ENCODE measurements at places on chromosomes 16 and 17.

- peaks cover 53% of the 10 kb centered on the region for H3K4me1 ChIP-seq
- H3K4me3 ChIP-seq: peak overlapping the region; percentile 86
Measured at GRCh38 chr17:78132084-78132676, 1.6 kb downstream of the TMC8 start.

GRCh38 chr17:57255182-57255775 lies 1.0 kb upstream of the MSI2 start:
- H3K36me3 ChIP-seq: peaks cover 26% of the 10 kb centered on the region
- peak overlapping the region; percentile 90 for H3K4me3 ChIP-seq
- H3K27me3 ChIP-seq: peaks cover 2% of the 10 kb centered on the region
- peaks cover 35% of the 10 kb centered on the region for H3K4me1 ChIP-seq
- peak overlapping the region; percentile 84 for H3K27ac ChIP-seq
- no peak for DNase-seq

DNA sequence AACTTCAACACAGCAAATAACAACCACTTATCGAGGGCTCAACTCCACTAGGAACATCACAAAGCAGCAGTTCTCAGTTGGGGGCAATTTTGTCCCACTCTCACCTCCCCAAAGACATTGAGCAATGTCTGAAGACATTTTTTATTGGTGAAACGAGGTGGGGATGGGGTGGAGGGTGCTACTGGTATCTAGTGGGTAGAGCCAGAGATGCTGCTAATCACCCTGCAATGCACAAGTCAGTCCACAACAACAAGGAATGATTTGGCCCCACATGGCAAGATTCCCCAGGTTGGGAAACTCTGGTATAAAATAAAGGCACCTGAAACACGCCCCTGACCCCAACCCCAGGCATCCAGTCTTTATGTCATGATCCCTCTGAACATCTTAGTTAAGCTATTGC lies 33.3 kb downstream of the TLE7 start:
- H3K4me3 ChIP-seq: no peak overlapping the region
- H3K4me1 ChIP-seq: peaks cover 27% of the 10 kb centered on the region
- peaks cover 36% of the 10 kb centered on the region for H3K27me3 ChIP-seq
- no peaks in the 10 kb centered on the region for H3K36me3 ChIP-seq
- DNase-seq: no peak

DNA sequence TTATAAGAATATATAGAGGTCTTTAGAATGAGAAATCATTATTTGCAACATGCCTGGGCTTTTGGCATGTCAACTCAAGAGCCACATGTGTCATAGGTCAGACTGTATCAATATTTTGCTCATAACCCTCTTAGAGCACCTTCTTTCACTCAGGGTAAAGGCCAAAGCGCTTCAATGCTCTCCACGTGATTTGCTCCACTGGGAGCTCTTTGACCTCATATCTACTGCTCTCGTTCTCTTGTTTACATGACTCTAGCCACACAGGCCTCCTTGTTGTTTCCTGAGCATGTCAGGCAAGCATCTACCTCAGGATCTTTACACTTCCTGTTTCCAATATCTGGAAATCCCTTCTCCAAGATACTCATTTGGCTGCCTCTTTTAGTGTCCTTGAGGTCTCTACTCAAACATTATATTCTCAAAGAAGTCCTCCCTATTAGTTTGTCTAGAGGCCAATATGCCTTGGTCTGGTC lies 148.4 kb downstream of the TOX3 start:
- H3K4me1 ChIP-seq: no peaks in the 10 kb centered on the region
- no peak for DNase-seq
- H3K27ac ChIP-seq: no peak overlapping the region
- no peaks in the 10 kb centered on the region for H3K27me3 ChIP-seq

GRCh38 chr17:35577830-35578196 lies 558 bp downstream of the PEX12 start:
- no peaks in the 10 kb centered on the region for H3K27me3 ChIP-seq
- H3K4me1 ChIP-seq: peaks cover 24% of the 10 kb centered on the region
- DNase-seq: no peak

DNA sequence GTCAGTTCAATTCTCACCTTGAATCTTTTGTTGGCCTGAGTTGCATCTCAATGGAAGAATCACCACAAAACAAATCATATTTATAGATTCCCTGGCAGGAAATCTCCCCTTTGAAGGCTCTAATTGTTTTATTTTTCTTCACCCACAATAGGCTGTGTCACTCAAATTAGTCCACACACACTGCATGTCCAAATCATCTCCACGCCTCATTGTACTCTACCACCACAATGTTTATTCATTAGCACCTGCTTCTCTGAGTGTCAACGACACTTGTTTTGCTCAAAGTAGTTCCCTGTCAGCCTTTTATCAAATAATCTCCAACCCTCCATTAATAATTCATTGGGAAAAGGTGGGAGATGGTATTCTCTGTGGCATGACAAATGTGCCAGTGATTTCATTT lies 164.3 kb downstream of the ABCC12 start:
- H3K4me3 ChIP-seq: no peak overlapping the region
- H3K36me3 ChIP-seq: no peaks in the 10 kb centered on the region
- DNase-seq: no peak
- no peaks in the 10 kb centered on the region for H3K27me3 ChIP-seq
- no peak overlapping the region for H3K27ac ChIP-seq

GRCh38 chr17:40309949-40310510 lies 1.1 kb downstream of the RARA start:
- H3K27me3 ChIP-seq: no peaks in the 10 kb centered on the region
- peak overlapping the region; percentile 60 for H3K27ac ChIP-seq
- H3K4me1 ChIP-seq: peaks cover 25% of the 10 kb centered on the region

DNA sequence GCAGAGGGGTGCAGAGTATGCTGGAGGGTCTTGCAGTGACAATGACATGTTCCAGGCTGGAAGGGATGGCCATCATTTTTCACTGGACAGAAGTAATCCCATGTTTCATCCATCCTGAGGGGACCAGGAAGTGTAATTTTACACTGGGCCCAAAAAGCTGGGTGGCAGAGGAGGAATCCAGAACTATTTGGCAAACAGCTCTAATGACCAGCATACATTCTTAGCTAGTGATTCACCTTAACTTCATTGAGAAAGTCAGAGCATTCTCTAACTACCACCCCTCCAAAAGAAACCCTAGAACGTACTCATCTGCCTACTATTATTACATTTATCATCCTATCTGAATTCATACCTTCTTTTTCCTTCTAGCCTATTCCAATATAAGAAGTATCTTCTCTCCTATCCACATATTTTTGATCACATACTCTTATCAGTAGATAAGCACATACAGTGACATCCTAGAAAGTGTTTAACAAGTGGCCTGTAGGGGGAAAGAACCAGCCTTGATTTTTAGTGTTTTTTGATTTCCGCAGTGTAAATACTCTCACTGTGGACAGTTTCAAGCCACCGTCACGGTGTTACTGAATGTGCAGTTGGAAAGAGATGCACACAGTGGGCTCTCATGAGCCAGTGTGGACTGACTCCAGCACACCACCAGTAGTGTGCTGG lies 118.1 kb downstream of the FTO start:
- no peak overlapping the region for H3K27ac ChIP-seq
- H3K4me1 ChIP-seq: peaks cover 8% of the 10 kb centered on the region
- H3K4me3 ChIP-seq: no peak overlapping the region
- no peaks in the 10 kb centered on the region for H3K27me3 ChIP-seq
- H3K36me3 ChIP-seq: peaks cover 3% of the 10 kb centered on the region

- no peak overlapping the region for H3K27ac ChIP-seq
- no peak for DNase-seq
- H3K27me3 ChIP-seq: no peaks in the 10 kb centered on the region
- no peaks in the 10 kb centered on the region for H3K36me3 ChIP-seq
Measured at GRCh38 chr16:81879625-81880024, 100.5 kb downstream of the PLCG2 start.

DNA sequence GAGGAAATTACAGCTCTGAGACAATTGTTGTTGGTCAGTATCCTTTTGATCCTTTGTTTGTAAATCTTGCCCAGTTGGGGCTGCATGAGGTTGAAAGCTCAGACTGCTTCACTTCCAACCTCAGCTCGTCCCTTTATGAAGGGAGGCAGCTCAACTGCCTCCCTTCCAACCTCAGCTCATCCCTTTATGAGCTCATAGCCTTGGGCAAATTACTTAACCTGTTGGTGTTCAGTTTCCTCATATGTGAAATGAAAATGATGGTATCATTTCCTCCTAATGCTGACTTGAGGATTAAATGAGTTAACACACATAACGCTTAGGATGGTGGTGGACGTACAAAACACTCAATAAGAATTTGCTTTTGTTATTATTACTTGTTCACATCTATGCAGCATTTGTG lies 265.1 kb downstream of the CDH13 start:
- H3K27ac ChIP-seq: no peak overlapping the region
- no peak overlapping the region for H3K4me3 ChIP-seq
- no peaks in the 10 kb centered on the region for H3K27me3 ChIP-seq
- no peaks in the 10 kb centered on the region for H3K36me3 ChIP-seq
- no peaks in the 10 kb centered on the region for H3K4me1 ChIP-seq

DNA sequence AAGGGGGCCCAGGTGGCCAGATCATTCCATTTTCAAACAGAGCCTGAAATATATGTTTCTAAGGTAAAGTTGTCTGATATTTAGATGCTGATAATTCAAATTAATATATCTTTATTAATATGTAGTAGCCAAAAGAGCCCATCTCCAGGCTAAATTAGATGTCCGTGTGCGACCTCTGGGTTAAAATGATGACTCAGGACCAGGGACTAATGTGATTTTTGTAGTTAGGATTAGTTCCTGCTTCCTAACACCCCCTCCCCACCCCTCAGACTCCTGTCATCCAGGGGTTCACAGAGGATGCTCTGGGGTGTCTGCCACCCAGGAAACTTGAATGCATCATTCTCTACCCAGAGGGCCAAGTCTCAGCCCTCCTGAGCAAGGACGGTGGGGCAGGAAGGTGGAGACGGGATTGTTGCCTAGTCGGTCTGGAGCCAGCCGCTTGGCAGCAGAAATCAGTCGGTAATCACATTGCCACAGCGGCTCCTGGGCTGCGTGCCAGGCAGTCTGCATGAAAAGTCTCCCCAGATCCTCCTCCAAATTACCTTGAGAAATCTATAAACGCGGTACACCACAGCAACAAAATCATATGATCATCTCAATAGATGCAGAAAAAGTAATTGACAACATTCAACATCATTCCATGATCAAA lies 29.8 kb downstream of the CNGB1 start:
- H3K27ac ChIP-seq: no peak overlapping the region
- DNase-seq: no peak
- H3K4me3 ChIP-seq: no peak overlapping the region
- H3K4me1 ChIP-seq: no peaks in the 10 kb centered on the region
- H3K36me3 ChIP-seq: no peaks in the 10 kb centered on the region

- no peak overlapping the region for H3K27ac ChIP-seq
- no peak overlapping the region for H3K4me3 ChIP-seq
- no peak for DNase-seq
- H3K27me3 ChIP-seq: no peaks in the 10 kb centered on the region
- H3K4me1 ChIP-seq: peaks cover 39% of the 10 kb centered on the region
Measured at GRCh38 chr17:77478899-77479298, 338.1 kb downstream of the SEC14L1 start.

DNA sequence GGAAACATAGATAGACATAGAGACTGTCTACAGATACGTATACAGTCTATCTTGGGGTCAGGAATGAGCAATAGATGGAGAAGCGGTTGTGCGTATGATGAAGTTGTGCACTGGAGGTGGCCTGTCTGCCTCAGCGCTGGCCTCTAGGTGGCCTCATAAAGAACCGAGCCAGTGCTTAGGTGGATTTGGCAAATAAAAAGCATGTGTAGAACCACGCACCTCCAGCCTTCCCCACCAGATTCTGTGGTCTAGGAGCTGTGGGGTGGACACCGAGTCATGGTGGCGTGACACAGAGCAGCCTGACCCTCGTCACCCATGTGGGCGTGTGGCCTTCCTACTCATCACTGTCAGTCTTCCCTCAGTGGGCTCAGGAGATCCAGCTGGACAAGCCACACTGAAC lies 34.0 kb downstream of the PGS1 start:
- H3K27me3 ChIP-seq: no peaks in the 10 kb centered on the region

- peaks cover 11% of the 10 kb centered on the region for H3K27me3 ChIP-seq
- no peak overlapping the region for H3K27ac ChIP-seq
- peaks cover 39% of the 10 kb centered on the region for H3K4me1 ChIP-seq
- peaks cover 33% of the 10 kb centered on the region for H3K36me3 ChIP-seq
- H3K4me3 ChIP-seq: peak overlapping the region; percentile 77
Measured at GRCh38 chr16:84618581-84619460, 943 bp upstream of the COTL1 start.

DNA sequence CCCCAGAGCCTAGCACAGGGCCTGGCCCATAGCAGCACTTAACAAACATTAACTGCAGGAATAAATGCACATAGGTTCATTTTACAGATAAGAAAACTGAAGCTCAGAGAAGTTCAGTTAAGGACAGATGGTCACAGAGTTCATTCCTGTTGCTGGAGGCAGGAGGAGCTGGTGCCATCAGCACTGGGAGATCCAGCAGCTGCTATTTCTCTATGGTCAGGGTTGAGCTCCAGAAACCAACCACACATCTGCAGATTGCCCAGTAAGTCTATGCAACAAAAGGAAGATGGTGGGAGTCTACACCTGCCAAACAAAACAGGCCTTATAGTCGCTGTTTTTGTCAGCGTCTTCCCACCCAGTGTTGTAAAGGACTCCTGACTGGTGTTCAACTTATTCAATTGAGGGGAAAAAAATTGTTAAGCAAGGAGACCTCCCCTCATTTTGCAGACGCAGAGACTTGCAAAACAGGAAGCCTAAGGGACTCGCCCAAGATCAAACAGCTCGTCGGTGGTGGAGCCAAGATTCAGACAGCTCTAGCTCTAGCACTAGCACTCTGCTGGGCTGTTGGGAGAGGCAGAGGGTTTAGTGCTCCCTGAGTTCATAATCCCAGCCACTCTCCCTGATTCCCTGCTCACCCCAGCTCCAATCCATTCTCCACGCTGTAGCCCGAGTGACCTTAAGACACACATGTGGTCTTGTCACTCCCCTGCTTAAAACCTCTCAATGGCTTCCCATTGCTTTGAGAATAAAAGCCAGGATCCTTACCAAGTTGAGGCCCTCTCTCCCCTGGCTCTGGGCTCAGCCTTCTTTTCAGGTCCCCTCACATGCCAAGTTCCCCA lies 9.0 kb downstream of the NOG start:
- H3K4me3 ChIP-seq: no peak overlapping the region
- H3K4me1 ChIP-seq: peaks cover 20% of the 10 kb centered on the region
- H3K27me3 ChIP-seq: peaks cover 51% of the 10 kb centered on the region
- H3K27ac ChIP-seq: peak overlapping the region; percentile 6
- no peaks in the 10 kb centered on the region for H3K36me3 ChIP-seq
- no peak for DNase-seq

DNA sequence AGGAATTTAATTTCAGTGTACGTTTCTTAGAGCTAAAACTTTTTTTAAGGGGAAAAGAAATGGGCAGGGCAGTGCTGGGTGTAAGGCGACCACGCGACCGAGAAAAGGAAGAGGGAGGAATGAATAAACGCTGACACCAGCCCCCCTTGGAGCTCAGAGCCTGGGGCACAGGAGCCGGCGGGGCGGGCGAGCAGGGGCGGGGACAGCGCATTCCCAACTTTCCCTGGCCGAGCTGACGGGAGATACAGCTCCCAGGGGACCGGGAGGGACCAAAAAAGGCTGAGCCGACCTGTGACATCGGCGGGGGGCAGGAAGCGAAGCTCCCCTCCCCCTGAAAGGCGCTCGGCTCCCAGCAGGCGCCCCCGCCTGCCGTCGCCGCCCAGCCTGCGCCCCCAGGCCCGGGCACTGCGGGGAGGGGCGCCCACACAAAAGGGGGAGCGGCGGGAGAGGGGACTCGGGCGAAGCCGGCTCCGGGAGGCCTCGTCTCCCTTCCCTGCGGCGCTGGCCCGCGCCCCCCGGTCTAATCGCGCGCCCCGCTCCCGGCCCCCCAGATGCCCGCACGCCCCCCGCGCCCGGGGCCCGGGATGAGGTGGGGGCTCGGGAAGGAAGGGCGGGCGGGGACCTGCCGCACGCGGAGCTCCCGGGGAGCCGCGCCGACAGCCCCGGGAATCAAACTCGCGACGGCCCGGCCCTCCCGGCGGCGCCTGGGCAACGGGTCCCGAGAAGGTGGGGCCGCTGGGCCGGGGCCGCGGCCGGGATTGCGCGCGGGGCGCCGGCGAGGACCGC lies 622 bp downstream of the CUEDC1 start:
- no peak for DNase-seq
- H3K27me3 ChIP-seq: peaks cover 63% of the 10 kb centered on the region
- peak overlapping the region; percentile 65 for H3K4me3 ChIP-seq
- H3K4me1 ChIP-seq: peaks cover 33% of the 10 kb centered on the region
- no peak overlapping the region for H3K27ac ChIP-seq

All from T-helper 2 cell treated with Interferon-gamma antibody and Interleukin-4, amounts not matched to agents 5 μg/mL and 100 μg/mL, for 36 hours (primary cell).